ENCODE measurements at places on chromosomes 6 and 20.

GRCh38 chr20:57650756-57651483, 30.7 kb upstream of the ZBP1 start:
- no peak for DNase-seq

- DNase-seq = no peak
Observed at GRCh38 chr6:47789553-47789952, 7.7 kb downstream of the OPN5 start.

DNA sequence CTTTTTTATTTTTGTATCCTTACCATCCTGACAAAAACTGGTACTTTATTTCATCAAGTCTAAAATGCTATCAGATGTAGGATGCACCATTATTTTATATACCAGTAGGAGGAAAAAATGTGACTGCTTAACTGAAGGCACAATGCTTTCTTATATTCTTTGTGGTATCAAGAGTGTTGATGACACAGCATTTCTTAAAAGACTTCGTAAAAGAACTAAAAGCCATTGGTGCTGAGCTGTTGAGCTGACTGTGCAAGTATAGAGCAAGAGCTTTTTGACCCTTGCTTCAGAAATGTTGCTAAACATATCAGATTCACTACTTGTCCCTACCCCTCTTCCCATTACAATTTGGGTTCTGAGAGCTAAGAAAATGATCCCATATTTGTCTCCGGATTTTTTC, 17.5 kb downstream of the SF3B5 start:
- no peak for DNase-seq

- DNase-seq = peak; percentile 52
Observed at GRCh38 chr6:45586216-45587171, 208.8 kb upstream of the SUPT3H start.

DNA sequence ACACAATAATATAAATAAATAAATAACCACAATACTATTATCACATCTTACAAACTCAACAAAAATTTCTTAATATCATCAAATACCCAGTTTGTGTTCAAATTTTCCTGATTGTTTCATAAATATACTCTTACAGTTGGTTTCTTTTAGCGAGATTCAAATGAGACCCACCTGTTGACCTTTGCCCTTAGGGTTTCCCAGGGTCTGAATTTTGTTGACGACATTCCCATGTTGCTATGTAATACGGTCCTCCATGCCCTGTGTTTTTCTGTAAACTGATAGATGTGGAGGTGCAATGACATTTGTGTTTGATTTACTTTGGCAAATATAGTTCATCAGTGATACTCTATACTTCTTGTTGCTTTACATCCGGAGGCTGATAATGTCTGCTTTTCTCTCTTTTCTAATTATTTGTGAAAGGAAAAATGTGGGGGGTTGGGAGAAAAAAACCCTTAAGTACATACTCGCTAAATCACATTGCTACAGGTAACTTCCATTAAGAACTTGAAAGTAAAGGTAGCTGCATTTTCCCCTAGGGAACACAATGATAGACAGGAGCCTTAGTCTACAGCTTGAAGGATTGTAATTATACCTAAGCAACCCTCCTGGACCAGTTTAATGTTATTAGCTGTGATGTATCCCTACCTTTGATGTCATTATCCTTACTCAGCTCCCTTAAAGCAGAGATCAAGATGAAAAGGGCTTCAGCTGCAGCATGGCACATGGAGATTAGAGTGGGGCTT, 6.6 kb downstream of the MOG start:
- no peak for DNase-seq

GRCh38 chr20:2330090-2330695, 34.4 kb downstream of the TGM3 start:
- DNase-seq = no peak

DNA sequence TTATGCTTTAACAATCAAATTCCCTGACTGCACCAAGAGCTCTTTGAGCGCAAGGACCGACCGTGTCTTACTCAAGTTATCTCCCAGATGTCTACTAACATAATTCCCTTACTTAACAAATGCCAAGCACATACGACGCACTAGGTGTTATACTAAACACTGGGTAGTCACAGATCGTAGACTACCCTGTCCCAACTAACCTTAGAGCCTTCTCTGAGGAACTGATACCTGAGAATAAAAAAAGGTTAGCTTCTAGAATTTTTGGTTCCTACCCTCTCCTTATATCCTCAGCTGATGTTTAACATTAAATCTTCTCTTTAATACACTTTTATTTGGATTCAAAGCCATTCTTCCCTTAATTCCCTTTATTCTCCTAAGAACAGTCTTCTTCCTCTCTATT, 38.5 kb downstream of the EPB41L2 start:
- DNase-seq = no peak

DNA sequence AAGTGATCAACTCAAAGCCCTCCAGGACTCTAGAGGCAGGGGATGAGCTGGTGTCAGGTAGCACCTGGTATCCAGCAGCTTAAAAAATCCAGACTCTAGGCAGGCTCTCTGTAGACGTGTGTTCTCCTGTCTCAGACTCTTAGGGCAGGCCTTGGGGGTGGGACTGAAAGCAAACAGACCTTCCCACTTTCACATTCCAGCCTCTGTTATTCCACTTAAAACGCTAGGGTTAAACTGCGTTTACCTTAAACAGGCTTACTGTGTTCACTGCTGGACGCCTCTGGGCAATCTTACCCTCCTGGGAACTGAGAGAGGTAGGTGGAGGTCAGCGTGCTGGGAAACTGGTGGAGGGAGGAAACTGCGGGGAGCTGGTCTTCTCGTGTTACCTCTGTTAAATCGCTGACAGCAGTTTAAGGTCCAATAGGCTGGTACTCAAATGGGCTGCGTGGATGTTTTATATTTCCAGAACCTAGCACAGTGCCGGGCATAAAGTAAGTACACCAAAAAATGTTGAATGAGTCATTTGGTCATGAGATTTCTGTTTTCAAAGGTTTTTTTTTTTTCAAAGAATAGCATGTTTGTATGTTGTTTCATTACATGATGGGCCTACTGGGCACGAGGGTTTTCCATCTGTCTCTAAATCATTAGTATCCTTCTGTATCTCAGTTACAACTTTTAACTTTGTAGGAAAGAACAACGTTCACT, at the start of gene GCNT2:
Gene GCNT2, plus strand, starts transcription at position 248 of the 705 bp plus-strand sequence. CDS start 7,561 bp downstream, outside the sequence.
- DNase-seq = no peak

- DNase-seq = no peak
Observed at GRCh38 chr6:98777762-98778161, 56.6 kb upstream of the POU3F2 start.

DNA sequence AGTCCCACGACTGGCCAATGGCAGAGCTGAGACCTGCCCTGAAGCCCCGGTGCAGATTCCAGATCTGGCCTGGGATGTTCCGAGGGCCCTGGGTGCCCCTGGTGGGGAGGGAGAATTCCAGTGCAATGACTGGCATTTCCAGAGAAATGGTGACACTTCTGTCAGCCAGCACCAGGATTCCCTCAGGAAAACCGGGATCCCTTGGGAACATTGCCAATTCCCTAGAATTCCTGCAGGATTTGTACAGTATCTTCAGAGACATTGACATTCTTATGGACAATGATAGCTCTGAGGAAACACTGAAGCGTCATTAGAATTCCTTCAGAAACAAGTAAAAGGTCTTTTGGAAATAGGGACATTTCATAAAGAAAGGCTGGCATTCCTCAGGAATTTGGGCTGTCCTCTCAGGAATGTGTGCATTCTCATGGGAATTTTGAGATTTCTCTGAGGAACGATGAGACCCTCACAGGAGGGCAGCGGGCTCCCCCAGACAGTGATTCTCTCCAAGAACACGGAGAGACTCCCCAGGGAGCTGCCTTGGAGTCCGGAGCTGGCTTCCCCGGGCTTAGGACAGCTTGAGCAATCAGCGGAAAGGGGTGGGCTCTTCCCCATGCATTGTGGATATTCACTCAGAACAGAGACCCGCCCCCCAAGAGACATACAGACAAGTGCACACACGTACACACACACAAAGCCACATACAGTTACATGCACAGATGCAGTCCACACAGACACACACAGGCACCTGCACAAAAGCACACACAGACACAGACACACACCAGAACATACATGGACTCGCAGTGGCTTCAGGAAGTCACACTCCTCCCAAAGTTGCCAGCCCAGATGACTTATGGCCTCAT, 35.2 kb upstream of the BPIFA2 start:
- no peak for DNase-seq

- DNase-seq = no peak
Observed at GRCh38 chr6:7401075-7401474, 11.5 kb downstream of the RIOK1 start.

GRCh38 chr6:15096894-15097837, 148.7 kb upstream of the JARID2 start:
- DNase-seq = no peak

- DNase-seq = peak; percentile 10
Observed at GRCh38 chr6:39934131-39934757, at the start of gene MOCS1. Gene MOCS1, minus strand, starts transcription at chr6:39934462. Its CDS starts 45 bp downstream, at chr6:39934417.

GRCh38 chr6:32097364-32097763, 11.8 kb downstream of the TNXB start:
- DNase-seq = no peak

GRCh38 chr6:90053614-90054013, 159.3 kb downstream of the GJA10 start:
- DNase-seq = no peak

GRCh38 chr6:124033501-124033900, 229.8 kb downstream of the NKAIN2 start:
- no peak for DNase-seq

GRCh38 chr20:19958928-19959327, 58.2 kb upstream of the NAA20 start:
- DNase-seq = no peak

GRCh38 chr6:156402628-156403027, 374.6 kb upstream of the ARID1B start:
- no peak for DNase-seq

GRCh38 chr6:164034602-164035140, 620.2 kb downstream of the QKI start:
- no peak for DNase-seq

DNA sequence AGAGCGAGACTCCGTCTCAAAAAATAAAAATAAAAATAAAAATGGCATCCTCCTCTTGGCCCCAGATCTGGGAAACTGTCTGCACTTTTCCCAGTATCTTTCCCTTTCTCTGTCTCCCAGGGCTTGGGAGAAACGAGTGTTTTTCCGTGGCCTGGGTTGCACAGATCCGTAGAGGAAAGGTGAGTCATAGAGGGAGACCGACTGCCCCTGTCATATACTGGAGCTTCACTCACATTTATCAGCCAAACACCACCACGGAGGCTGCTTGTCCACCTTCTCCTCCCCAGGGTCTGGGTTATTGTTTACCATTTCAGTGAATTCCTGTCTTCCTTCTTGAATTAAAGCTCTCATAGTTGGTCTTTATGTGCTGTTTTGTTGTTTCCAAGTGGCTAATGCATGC, 31.9 kb upstream of the EIF2S2 start:
- DNase-seq = no peak

DNA sequence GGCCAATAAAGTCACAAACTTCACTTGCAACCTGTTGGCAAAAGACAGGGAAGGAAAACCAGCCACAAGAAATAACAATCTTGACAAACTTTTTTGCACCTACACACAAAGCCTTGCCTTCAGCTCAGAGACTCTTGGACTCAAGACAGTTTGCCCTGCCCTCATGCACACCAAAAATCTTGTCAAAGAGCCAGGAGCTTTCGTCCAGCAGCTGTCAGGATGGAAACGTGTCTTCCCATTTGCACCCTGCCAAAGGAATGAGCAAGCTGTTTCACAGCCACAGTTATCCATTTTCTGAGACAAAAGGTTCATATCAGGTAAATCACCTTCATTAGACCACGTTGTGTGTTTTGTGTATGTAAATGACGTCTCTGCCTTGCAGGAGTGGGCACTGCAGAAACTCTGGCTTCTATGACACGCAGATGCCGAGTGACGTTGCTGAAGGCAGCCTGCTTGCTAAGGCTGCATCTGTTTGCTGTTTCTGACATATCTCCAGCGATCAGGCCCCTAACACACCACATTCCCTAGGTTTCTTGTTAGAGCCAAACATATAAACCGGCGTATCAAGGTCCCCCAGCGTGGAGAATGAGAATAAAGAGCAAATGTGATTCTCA, 193.4 kb downstream of the SYNDIG1 start:
- no peak for DNase-seq

DNA sequence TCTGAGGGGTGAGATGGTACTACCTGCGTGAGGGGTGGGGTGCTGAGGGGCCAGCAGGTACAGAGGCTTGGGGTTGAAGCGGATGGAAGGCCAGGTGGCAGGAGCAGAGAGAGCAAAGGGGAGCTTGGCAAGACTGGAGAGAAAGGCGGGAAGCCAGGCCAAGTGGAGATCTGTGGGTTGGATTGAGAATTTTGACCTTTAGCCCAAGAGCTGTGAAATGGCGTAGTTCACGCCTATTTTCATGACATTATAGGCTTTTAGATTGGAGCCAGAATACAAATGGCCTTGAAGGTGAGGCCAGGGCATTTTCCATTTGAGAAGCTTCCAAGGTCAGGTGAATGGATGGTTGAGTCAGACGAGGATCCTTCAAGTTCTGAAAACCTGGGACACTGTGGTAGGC, 2.5 kb downstream of the ATRN start:
- no peak for DNase-seq

GRCh38 chr20:21049305-21049828, 56.8 kb downstream of the LINC00237 start:
- no peak for DNase-seq

DNA sequence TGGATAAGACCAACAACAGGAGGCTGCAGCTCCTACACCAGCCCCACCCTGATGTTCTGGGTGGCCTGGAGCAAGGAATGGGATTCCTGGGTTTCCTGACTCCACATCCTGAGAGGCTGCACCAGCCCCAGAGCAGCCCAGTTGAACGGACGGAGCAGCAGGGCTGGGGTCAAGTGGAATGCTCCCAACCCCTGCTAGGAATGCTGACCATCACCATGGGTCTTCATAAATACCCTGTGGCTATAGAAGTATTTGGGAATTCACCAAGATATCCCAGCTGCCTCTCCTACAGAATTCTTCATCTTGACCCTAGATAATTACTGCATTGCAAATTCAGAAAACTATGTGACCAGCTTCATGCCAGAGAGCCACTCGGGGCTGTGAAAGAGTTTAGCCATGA, 180.3 kb downstream of the THBS2 start:
- DNase-seq = no peak

DNA sequence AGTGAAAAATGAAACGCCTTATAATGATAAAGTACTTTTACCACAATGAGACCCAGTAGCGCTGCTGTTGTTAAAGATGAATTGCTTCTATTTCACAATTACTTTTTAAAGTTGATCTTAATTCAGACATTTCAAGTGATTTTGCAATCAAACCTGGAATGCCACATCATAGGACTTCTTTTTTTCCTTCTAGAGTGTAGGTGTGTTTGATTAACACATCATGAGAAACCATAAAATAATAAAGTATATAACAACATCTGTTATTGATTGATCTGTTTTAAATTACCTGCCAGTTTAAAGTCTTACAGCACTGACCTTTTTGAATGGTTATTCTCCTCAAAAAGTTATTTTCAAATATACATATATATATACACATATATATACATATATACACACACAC, 38.6 kb downstream of the HEBP2 start:
- DNase-seq = no peak
